A549 treated with DMSO at 1 μM for 4 hours (cell line): ENCODE measurements at places on chromosomes 1 and 21. TPM values are rescaled to one million over a fixed set of nuclear protein-coding genes. Genes with fewer than 3 reads are reported as not detected.

CLDN14 gene
- total RNA-seq: 0.10 to 0.46 TPM (median 0.27 TPM) in 5 replicates

HUNK gene
- 1.3 to 2.0 TPM (median 1.4 TPM) in 5 replicates for total RNA-seq

SLC5A9 gene
- total RNA-seq: 0.08 TPM in 1 of 5 replicates, not detected in the others

KDF1 gene
- not detected in 5 replicates for total RNA-seq

PCAT6 gene
- total RNA-seq: 2.5 to 4.3 TPM (median 3.4 TPM) in 5 replicates

CD58 gene
- total RNA-seq: 22.5 to 28.6 TPM (median 23.2 TPM) in 5 replicates

IL20 gene
- not detected in 5 replicates for total RNA-seq

ANGPTL1 gene
- not detected in 5 replicates for total RNA-seq

ZMYND12 gene
- 0.17 to 0.53 TPM (median 0.44 TPM) in 5 replicates for total RNA-seq

PDPN gene
- total RNA-seq: not detected in 5 replicates

SMIM34 gene
- not detected in 5 replicates for total RNA-seq

PLA2G2A gene
- not detected in 5 replicates for total RNA-seq

HSD3B1 gene
- not detected in 5 replicates for total RNA-seq

AGRN gene
- total RNA-seq: 101 to 135 TPM (median 119 TPM) in 5 replicates

TCP10L gene
- total RNA-seq: 0.40 to 1.2 TPM (median 0.59 TPM) in 5 replicates

SLC22A15 gene
- total RNA-seq: 0.50 to 1.1 TPM (median 0.52 TPM) in 5 replicates

TRIM46 gene
- 1.3 to 1.8 TPM (median 1.4 TPM) in 5 replicates for total RNA-seq

FCGR1A gene
- total RNA-seq: not detected in 5 replicates

HSD3B2 gene
- not detected in 5 replicates for total RNA-seq

PADI1 gene
- total RNA-seq: 1.7 to 2.6 TPM (median 1.9 TPM) in 5 replicates

S100A7 gene
- total RNA-seq: not detected in 5 replicates

RAB42 gene
- 1.5 to 2.4 TPM (median 2.1 TPM) in 5 replicates for total RNA-seq

CCDC30 gene
- 0.46 to 1.0 TPM (median 0.77 TPM) in 5 replicates for total RNA-seq

NTMT2 gene
- total RNA-seq: not detected in 5 replicates

RAB4A gene
- total RNA-seq: 36.0 to 47.7 TPM (median 44.1 TPM) in 5 replicates

LYPD8 gene
- total RNA-seq: 0.11 to 0.32 TPM (median 0.17 TPM) in 3 of 5 replicates, not detected in the others

SLFNL1 gene
- 0.03 to 0.07 TPM (median 0.06 TPM) in 3 of 5 replicates, not detected in the others for total RNA-seq

S100A3 gene
- 79.7 to 94.4 TPM (median 93.6 TPM) in 5 replicates for total RNA-seq

C1orf116 gene
- 2.5 to 3.4 TPM (median 3.2 TPM) in 5 replicates for total RNA-seq

HIVEP3 gene
- total RNA-seq: 2.6 to 3.4 TPM (median 2.9 TPM) in 5 replicates

SPRR2A gene
- total RNA-seq: not detected in 5 replicates

NT5C1A gene
- not detected in 5 replicates for total RNA-seq

PRRX1 gene
- 0.10 TPM in 1 of 5 replicates, not detected in the others for total RNA-seq

AGO1 gene
- total RNA-seq: 3.9 to 6.3 TPM (median 5.0 TPM) in 5 replicates

PRDM16 gene
- total RNA-seq: 0.10 to 0.30 TPM (median 0.21 TPM) in 5 replicates

POTED gene
- not detected in 5 replicates for total RNA-seq

NPR1 gene
- total RNA-seq: 0.95 to 1.3 TPM (median 1.1 TPM) in 5 replicates

THEM5 gene
- total RNA-seq: not detected in 5 replicates

EIF4G3 gene
- 17.7 to 24.0 TPM (median 22.7 TPM) in 5 replicates for total RNA-seq

RABIF gene
- 13.6 to 15.1 TPM (median 14.1 TPM) in 5 replicates for total RNA-seq

IRF6 gene
- total RNA-seq: 0.06 to 0.38 TPM (median 0.13 TPM) in 5 replicates

LCE1E gene
- 0.08 TPM in 1 of 5 replicates, not detected in the others for total RNA-seq

CD164L2 gene
- total RNA-seq: not detected in 5 replicates

CXADR gene
- total RNA-seq: 7.3 to 11.2 TPM (median 9.0 TPM) in 5 replicates

ZYG11A gene
- 2.3 to 3.2 TPM (median 2.6 TPM) in 5 replicates for total RNA-seq

VASH2 gene
- total RNA-seq: 3.6 to 4.8 TPM (median 4.5 TPM) in 5 replicates

CHI3L1 gene
- not detected in 5 replicates for total RNA-seq

KHDC4 gene
- 16.0 to 33.2 TPM (median 30.6 TPM) in 5 replicates for total RNA-seq

RORC gene
- total RNA-seq: 0.02 to 0.07 TPM (median 0.03 TPM) in 3 of 5 replicates, not detected in the others

PHACTR4 gene
- total RNA-seq: 22.1 to 25.4 TPM (median 23.5 TPM) in 5 replicates

LCE1C gene
- total RNA-seq: not detected in 5 replicates

PAPPA2 gene
- 0.01 to 0.03 TPM in 2 of 5 replicates, not detected in the others for total RNA-seq

RHCE gene
- total RNA-seq: 0.09 to 0.19 TPM (median 0.13 TPM) in 3 of 5 replicates, not detected in the others

NHLH1 gene
- total RNA-seq: 0.33 to 0.71 TPM (median 0.38 TPM) in 5 replicates

PTPN14 gene
- 10.0 to 15.2 TPM (median 14.6 TPM) in 5 replicates for total RNA-seq

NR0B2 gene
- total RNA-seq: 0.08 to 0.09 TPM in 2 of 5 replicates, not detected in the others
